Type B pancreatic cell (in vitro differentiated cells): ENCODE measurements at places on chromosomes 2 and 18. TPM values are rescaled to one million over a fixed set of nuclear protein-coding genes. Genes with fewer than 3 reads are reported as not detected.

DNA sequence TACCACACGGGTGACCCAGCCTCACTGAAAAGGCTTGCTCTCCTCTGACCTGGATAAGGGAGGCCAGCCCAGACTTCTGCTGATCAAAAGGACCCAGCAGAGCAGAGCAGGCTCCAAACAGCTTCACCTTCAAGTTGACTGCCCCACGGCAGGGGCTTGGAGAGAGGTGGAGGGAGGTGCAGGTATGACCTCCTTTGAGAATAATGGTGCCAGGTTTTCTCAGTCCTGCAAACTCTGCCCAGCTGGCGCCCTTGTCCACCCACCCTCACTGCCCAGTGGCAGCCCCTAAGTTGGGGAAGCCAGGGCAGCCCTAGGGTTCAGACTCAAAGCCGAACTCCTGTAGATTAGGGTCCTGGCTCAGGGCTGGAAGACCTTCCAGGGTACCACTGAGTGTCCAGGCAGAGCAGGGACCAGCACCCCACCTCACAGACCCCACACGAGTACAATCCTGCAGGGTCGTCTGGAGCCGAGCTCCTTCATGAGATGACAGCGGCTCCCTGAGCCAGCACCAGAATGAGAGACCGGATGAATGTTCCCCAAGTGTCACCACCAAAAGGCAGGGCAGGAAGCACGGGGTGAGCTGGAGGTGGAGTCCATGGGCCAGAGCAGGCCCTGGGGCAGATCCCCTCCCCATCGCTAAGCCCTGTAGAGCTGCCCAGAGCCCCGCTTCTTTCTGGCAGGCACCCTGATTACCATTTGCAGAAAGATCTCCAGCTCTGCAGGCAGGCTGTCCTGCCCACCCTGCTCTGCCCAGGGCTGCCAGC lies 3.6 kb upstream of the GPC1 start:
- no peaks in the 10 kb centered on the region for H3K36me3 ChIP-seq
- H3K4me1 ChIP-seq, result peaks cover 3% of the 10 kb centered on the region
- peaks cover 3% of the 10 kb centered on the region for H3K27me3 ChIP-seq
- no peak overlapping the region for H3K4me3 ChIP-seq
- DNase-seq, result peak; percentile 62

GRCh38 chr2:127655209-127656073 lies 9.5 kb downstream of the GPR17 start:
- H3K27ac ChIP-seq, result no peak overlapping the region
- peaks cover 6% of the 10 kb centered on the region for H3K4me1 ChIP-seq
- H3K36me3 ChIP-seq, result no peaks in the 10 kb centered on the region
- no peak for DNase-seq
- no peaks in the 10 kb centered on the region for H3K27me3 ChIP-seq

DNA sequence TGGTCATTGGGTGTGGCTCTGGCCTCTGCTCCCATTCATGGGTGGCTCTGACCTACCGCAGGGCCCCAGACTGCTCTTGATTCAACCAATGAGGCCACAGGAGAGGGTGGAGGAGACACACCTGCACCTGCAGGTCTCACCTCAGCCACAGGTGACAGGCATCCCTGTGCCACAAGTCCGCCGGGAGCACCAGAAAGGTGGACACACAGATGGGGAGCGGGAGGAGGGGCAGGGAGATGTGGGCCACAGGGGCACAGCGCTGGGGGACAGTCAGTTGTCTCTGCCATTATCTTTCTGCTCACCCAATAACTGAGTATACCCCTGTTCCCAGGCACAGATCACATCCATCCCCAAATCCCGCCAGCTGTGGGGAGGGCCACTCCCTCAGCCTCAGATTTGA lies 189.1 kb upstream of the SALL3 start:
- no peak overlapping the region for H3K4me3 ChIP-seq
- no peak overlapping the region for H3K27ac ChIP-seq
- no peak for DNase-seq
- H3K27me3 ChIP-seq, result peaks cover 7% of the 10 kb centered on the region
- H3K36me3 ChIP-seq, result no peaks in the 10 kb centered on the region
- H3K4me1 ChIP-seq, result no peaks in the 10 kb centered on the region

The MC2R gene
- total RNA-seq, result not detected in 2 replicates

The LAMA1 gene
- 59.3 and 75.0 TPM in 2 replicates for total RNA-seq

The GRB14 gene
- total RNA-seq, result 8.8 and 11.6 TPM in 2 replicates
